SJSA1 (cell line): ENCODE measurements at places on chromosomes 5 and 9. TPM values are rescaled to one million over a fixed set of nuclear protein-coding genes. Genes with fewer than 3 reads are reported as not detected.

DNA sequence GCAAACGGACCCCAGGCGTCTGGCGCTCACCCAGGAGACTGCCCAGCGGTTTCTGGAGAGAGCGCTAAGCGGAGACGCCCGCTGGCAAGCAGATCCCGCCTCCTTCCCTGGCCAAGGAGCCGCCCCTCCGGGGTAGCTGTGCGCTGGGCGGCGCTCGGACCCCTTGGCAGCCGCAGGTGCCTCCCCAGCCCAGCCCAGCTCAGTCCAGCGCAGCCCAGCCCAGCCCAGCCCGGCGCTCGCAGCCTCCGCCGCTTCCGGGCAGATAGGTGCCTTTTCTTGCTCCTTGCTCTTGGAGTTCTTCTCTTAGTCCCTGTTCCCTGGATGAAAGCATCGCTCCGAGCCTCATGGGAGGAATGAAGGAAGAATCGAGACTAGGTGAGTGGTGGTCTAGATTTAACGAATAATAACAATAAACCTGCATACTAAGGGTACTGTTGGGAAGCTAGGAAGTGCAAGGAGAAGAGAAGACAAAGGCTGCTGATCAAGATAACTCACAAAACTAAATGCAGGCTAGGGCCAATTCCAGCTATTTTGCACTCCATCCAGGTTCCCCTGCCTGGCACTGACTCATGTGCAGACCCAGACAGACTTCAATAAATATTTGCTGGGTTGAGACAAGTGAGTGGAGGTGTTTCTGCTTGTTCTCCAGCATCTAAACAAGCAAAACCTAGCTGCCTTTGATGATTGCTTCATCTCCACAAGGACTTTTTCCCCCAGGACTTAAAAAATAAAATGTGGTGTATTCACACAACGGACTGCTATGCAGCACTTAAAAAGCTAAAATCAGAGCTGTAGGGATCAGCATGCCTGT lies at the start of gene STK32A:
TSS of gene STK32A (plus strand) at position 202 of the 811 bp plus-strand sequence. CDS start 4,609 bp downstream, outside the sequence.
- H3K27me3 ChIP-seq = peaks cover 48% of the 10 kb centered on the region
- DNase-seq = peak; percentile 57
- H3K4me1 ChIP-seq = peaks cover 6% of the 10 kb centered on the region
- no peak within 1 kb of the TSS for H3K27ac ChIP-seq

- H3K27ac ChIP-seq = peak overlapping the region; percentile 31; the same call in 1 of the 2 replicates
- no peak for DNase-seq
- H3K36me3 ChIP-seq = no peaks in the 10 kb centered on the region
- no peaks in the 10 kb centered on the region for H3K27me3 ChIP-seq
- no peak overlapping the region for H3K4me3 ChIP-seq
- peaks cover 23% of the 10 kb centered on the region for H3K4me1 ChIP-seq
Measured at GRCh38 chr9:84772511-84772910, 103.0 kb downstream of the NTRK2 start.

GRCh38 chr5:36242534-36243485 lies 1.1 kb upstream of the NADK2 start:
- no peak for DNase-seq
- peak overlapping the region; percentile 81 for H3K27ac ChIP-seq
- H3K36me3 ChIP-seq = 0 out of 2 replicates have a peak, but pooled peaks cover 4% of the 10 kb centered on the region
- peaks cover 26% of the 10 kb centered on the region for H3K4me1 ChIP-seq
- H3K27me3 ChIP-seq = no peaks in the 10 kb centered on the region

- no peak for DNase-seq
- H3K27ac ChIP-seq = no peak overlapping the region
- peaks cover 7% of the 10 kb centered on the region for H3K4me1 ChIP-seq
- no peaks in the 10 kb centered on the region for H3K36me3 ChIP-seq
- no peaks in the 10 kb centered on the region for H3K27me3 ChIP-seq
Measured at GRCh38 chr9:78383130-78383529, 86.2 kb downstream of the PSAT1 start.

- peaks cover 16% of the 10 kb centered on the region for H3K4me1 ChIP-seq
- no peak overlapping the region for H3K27ac ChIP-seq
- no peaks in the 10 kb centered on the region for H3K27me3 ChIP-seq
- H3K36me3 ChIP-seq = peaks cover 24% of the 10 kb centered on the region
- no peak overlapping the region for H3K4me3 ChIP-seq
Measured at GRCh38 chr5:62308439-62308838, 2.4 kb downstream of the KIF2A start.

DNA sequence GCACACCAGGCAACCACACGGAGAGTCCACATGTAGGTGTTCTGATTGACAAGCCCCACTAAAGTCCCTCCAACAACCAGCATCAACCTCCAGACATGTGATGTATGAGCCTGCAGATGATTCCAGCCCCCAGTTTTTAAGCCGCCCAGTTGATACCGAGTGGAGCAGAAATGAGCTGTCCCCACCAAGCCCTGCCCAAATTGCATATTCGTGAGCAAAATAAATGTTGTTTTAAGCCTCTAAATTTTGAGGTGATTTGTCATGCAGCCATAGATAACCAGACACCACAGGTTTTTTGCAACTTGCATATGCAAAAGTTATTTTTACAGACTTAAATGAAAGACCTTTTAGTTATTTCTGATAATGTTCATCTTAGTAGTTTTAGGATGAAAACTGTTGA lies 187.7 kb downstream of the PIK3R1 start:
- no peaks in the 10 kb centered on the region for H3K36me3 ChIP-seq
- H3K4me3 ChIP-seq = no peak overlapping the region
- no peak overlapping the region for H3K27ac ChIP-seq
- H3K4me1 ChIP-seq = no peaks in the 10 kb centered on the region

DNA sequence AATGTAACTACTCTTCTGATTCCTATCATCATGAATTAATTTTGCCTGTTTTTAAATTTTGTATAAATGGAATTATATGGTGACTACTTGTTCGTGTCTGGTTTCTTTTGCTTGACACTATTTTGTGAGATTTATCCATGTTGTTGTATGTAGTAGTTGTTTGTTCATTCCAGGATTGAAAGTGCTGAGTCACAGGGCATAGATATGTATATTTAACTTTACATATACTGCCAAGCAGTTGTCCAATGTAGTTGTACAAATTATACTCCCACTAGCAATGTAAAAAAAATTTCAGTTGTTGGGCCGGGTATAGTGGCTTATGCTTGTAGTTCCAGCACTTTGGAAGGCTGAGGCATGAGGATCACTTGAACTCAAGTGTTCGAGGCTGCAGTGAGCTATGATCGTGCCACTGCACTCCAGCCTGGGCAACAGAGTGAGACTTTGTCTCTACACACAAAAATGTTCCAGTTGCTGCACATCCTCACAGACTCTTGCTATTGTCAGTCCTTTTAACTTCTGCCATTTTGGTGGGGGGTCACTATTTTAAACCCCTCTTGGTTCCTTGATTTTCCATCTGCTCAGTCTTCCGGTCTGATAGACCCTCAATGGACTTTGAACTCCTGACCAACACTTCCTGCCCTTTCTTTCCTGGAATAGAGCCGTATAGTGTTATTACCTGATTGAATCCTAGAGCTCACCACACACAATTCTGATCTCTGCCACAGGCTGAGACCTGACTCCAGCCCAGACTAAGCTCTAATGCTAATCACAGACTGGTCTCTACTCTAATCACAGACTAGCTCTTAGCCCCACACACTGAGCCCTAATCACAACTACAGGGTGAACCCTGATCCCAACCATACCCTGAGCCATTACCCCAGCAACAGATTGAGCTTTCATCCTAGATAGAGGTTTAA lies 69.3 kb upstream of the MELK start:
- no peak for DNase-seq
- H3K27ac ChIP-seq = no peak overlapping the region
- no peaks in the 10 kb centered on the region for H3K27me3 ChIP-seq
- H3K4me1 ChIP-seq = no peaks in the 10 kb centered on the region

DNA sequence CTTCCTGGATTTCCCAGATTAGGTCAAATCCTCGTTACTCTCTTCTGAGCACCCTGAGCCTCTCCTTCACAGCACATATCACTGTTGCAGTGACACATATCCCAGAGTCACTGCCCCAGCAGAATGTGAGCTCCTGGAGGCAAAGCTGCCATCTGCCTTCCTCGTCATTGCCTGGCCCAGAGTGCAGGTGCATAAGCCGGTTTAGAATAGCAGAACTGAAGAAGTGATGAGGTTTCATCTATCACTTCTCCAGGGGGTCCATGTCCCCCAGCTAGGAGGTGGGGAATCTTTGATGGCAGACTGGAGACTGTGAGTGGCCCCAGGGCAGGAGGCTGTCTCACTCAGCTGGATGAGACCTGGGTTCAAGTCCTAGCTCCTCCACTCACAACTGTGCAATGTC lies 25.8 kb downstream of the NIPAL4 start:
- DNase-seq = no peak
- no peak overlapping the region for H3K4me3 ChIP-seq
- H3K27ac ChIP-seq = no peak overlapping the region
- H3K36me3 ChIP-seq = peaks cover 96% of the 10 kb centered on the region
- H3K4me1 ChIP-seq = peaks cover 9% of the 10 kb centered on the region; the same call in 1 of the 2 replicates

- no peaks in the 10 kb centered on the region for H3K27me3 ChIP-seq
- no peak for DNase-seq
- H3K36me3 ChIP-seq = no peaks in the 10 kb centered on the region
- H3K4me1 ChIP-seq = no peaks in the 10 kb centered on the region
- no peak overlapping the region for H3K4me3 ChIP-seq
- H3K27ac ChIP-seq = no peak overlapping the region
Measured at GRCh38 chr5:19605846-19606407, 382.1 kb downstream of the CDH18 start.

- no peak overlapping the region for H3K27ac ChIP-seq
- peaks cover 7% of the 10 kb centered on the region for H3K4me1 ChIP-seq
- DNase-seq = no peak
- no peaks in the 10 kb centered on the region for H3K36me3 ChIP-seq
Measured at GRCh38 chr5:115184770-115185169, 15.1 kb upstream of the TRIM36 start.

- no peak overlapping the region for H3K27ac ChIP-seq
- H3K4me3 ChIP-seq = no peak overlapping the region
- no peak for DNase-seq
- no peaks in the 10 kb centered on the region for H3K27me3 ChIP-seq
- no peaks in the 10 kb centered on the region for H3K36me3 ChIP-seq
- H3K4me1 ChIP-seq = no peaks in the 10 kb centered on the region
Measured at GRCh38 chr9:1267141-1267570, 217.0 kb downstream of the DMRT2 start.

DNA sequence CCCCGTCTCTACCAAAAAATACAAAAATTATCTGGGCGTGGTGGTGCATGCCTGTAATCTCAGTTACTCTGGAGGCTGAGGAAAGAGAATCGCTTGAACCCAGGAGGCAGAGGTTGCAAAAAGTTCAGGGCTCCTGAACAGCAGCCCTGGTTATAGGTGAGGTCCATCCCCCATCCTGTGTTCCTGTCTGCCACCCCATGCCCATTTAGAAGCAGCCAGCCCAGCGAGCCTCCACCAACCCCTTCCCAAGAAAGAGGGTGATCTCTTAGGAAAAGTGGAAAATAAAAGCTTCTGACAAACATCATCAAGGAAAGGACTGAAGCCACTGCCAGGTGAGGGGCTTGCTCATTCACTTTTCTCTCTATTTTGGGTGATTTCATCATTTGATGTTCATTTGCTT lies 55.8 kb downstream of the FSTL4 start:
- H3K4me1 ChIP-seq = no peaks in the 10 kb centered on the region
- no peak overlapping the region for H3K27ac ChIP-seq
- no peaks in the 10 kb centered on the region for H3K36me3 ChIP-seq
- no peak for DNase-seq

The ERP44 gene
- total RNA-seq = 16.2 and 20.6 TPM in 2 replicates

The OR13C8 gene
- total RNA-seq = not detected in 2 replicates

The QRFP gene
- not detected in 2 replicates for total RNA-seq

The MLANA gene
- total RNA-seq = not detected in 2 replicates

The FBP1 gene
- not detected in 2 replicates for total RNA-seq

The CCL21 gene
- not detected in 2 replicates for total RNA-seq

The DCANP1 gene
- not detected in 2 replicates for total RNA-seq

The PRUNE2 gene
- 0.09 and 2.2 TPM in 2 replicates for total RNA-seq

The HTR4 gene
- total RNA-seq = not detected in 2 replicates

The CKMT2 gene
- total RNA-seq = not detected in 2 replicates
